Mammary microvascular endothelial cell (primary cell): ENCODE measurements at places on chromosomes 4 and X. TPM values are rescaled to one million over a fixed set of nuclear protein-coding genes. Genes with fewer than 3 reads are reported as not detected.

GPRIN3 gene
- 0.20 and 0.59 TPM in 2 replicates for total RNA-seq

MID2 gene
- total RNA-seq, result 33.9 and 34.2 TPM in 2 replicates

SHROOM3 gene
- total RNA-seq, result 0.87 and 1.0 TPM in 2 replicates

TEX13D gene
- not detected in 2 replicates for total RNA-seq

PCDH10 gene
- total RNA-seq, result 0.25 and 0.33 TPM in 2 replicates

GALNTL6 gene
- total RNA-seq, result not detected in 2 replicates

ARAP2 gene
- total RNA-seq, result 0.33 and 1.2 TPM in 2 replicates

RHOXF2B gene
- not detected in 2 replicates for total RNA-seq

PABPC5 gene
- 0.44 and 0.47 TPM in 2 replicates for total RNA-seq

STS gene
- total RNA-seq, result 7.1 and 9.4 TPM in 2 replicates

XPNPEP2 gene
- total RNA-seq, result not detected in 2 replicates

N4BP2 gene
- total RNA-seq, result 3.9 TPM in 2 replicates
